ENCODE measurements at places on chromosomes 1 and 21.

- DNase-seq: no peak
These were observed 19.6 kb upstream of the SLC30A1 start for GRCh38 chr1:211598514-211598913.

DNA sequence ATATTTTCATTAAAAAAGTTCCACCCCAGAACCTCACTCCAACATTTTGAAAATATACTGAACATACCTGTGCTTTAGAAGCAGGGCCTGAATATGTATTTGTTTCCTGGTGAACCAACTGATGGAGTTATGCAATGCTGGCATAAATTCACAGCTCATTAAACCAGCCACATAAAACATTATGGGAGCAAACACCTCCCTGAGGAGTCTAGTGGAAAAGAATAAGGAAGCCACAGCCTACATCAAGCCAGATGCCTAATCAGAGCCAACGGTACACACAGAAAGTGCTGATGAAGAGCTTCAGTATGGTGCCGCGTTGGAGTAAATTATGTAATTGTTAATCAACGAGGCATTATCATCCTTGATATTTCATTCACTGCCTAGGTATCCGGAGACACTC, 199.5 kb downstream of the AJAP1 start:
- DNase-seq: no peak

- no peak for DNase-seq
These were observed 43.9 kb downstream of the SKI start for GRCh38 chr1:2271841-2272655.

DNA sequence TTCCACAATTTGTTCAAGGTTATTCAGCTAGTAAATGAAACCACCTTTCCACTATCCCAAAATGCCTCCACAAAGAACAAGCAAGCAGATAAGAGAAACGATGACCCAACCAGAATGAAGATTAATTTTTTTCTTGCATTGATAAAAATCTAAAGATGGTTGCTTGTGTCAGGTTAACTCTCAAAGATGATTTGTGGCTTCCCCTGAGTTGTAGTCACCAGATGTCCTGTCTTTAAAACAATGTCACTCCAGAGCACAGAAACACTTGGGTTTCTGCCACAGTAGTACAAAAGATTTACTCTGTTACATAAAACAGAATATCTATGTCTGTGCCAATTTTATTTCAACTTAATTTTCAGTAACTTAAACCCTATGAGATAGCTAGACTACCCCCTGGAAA, 11.4 kb upstream of the CCDC17 start:
- DNase-seq: no peak

GRCh38 chr1:10803971-10804820, 7.8 kb upstream of the CASZ1 start:
- DNase-seq: no peak

GRCh38 chr1:151371370-151372057, 991 bp downstream of the SELENBP1 start:
- no peak for DNase-seq

DNA sequence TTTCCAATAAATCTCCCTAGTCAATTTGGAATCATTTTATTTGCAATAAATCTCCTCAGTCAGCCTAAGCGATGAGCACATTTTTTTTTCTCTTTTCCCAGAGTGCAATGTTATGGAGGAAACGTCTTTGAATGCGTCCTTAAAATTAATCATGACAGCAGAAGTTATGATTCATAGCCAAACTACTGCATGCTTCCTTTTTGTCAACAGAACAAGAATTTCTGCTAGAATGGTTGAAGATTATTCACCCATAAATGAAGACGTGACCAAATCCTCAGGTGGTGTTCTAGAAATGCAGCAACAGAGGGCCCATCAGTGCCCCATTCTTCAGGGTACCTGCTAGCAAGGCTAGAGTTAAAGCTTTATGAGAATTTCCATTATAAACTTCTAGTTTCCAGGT, 407.9 kb upstream of the PKN2 start:
- DNase-seq: no peak

- no peak for DNase-seq
These were observed 5.9 kb upstream of the KIF17 start for GRCh38 chr1:20723537-20724363.

DNA sequence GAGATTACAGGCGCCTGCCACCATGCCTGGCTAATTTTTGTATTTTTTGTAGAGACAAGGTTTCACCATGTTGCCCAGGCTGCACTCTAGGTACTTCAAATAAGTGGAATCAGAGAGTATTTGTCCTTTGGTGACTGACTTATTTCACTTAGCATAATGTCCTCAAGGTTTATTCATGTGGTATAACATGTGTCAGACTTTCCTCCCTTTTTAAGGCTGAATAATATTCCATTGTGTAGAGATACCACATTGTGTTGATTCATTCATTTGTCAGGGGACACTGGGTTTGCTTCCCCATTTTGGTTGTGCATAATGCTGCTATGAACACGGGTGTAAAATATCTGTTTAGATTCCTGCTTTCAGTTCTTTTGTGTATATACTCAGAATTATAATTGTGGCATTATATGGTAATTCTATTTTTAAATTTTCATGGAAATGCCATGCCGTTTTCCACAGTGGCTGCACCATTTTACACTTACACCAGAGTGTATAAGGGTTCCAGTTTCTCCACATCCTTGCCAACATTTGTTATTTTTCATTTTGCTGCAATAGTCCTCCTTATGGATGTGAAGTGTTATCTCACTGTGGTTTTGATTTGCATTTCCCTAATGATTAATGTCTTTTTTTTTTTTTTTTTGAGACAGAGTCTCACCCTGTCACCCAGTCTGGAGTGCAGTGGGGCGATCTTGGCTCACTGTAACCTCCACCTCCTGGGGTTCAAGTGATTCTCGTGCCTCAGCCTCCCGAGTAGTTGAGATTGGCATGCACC, 35.1 kb downstream of the IL6R start:
- no peak for DNase-seq

- DNase-seq: no peak
These were observed 85.8 kb downstream of the ADARB1 start for GRCh38 chr21:45160198-45160597.

- no peak for DNase-seq
These were observed 408.3 kb downstream of the DSCAM start for GRCh38 chr21:40438616-40439015.

DNA sequence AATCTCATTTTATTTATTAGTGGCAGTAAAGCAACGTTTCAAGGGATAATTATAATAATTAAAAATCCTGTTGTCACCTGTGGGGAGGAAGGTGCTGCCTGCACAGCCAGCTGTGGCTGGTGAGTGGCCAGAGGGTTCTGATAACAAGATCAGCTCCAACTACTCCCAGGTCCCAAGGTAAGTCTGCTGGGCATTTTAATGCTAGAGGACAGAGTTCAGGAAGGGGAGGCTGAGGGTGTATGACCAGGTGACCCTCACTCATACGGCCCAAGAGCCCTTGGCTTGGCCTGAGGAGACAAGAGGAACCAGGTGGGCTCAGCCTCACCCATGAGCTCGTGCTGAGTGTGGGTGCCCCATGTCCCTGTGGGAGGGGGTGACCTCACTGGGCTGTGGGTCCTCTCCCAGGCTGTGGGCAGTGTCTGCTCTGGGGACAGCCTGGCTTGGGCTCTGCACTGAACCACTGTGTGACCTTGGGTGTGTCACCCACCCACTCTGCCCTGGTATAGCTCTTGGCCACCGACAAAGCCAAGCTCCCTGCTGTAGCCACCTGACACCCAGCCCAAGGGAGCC, 223.8 kb downstream of the PTPRU start:
- no peak for DNase-seq

DNA sequence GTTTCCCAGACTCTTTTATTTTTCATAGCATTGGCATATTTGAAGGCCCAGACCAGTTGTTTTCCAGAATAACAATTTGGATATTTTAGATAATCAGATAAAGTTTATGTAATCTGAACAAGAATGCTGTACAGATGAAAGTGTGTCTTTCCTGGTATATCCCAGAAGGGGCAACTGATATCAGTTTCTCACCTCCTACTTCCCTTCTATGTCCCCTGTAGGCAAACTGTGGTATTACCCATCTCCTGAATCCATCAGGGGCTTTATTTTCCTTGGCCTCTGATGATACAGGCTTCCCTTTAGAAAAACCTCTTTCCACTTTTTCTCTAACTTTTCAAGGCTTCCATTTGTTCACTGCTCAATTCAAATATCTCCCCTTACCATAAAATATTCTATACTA, 87.5 kb upstream of the RGS1 start:
- no peak for DNase-seq

GRCh38 chr1:192861860-192862259, 53.0 kb downstream of the RGS2 start:
- DNase-seq: no peak

DNA sequence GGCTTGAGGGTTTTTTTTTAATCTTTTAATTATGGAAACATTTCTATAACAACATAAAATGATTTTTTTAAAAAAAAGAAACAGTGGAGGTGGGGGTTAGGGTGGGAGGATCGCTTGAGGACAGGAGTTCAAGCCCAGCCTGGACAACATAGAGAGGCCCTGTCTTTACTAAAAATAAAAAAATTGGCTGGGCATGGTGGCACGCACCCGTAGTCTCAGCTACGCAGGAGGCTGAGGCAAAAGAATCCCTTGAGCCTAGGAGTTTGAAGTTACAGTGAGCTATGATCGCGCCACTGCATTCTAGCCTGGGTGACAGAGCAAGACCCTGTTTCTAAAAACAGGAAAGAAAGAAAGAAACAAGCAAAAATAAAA, 32.2 kb upstream of the RNF11 start:
- DNase-seq: no peak

GRCh38 chr1:225710804-225711203, 57.9 kb upstream of the ENAH start:
- DNase-seq: no peak

GRCh38 chr1:16162163-16162822, 6.4 kb upstream of the EPHA2 start:
- peak; percentile 58 for DNase-seq

GRCh38 chr1:25598879-25599278, 17.7 kb upstream of the MAN1C1 start:
- DNase-seq: no peak

GRCh38 chr1:232558954-232559353, 71.0 kb downstream of the SIPA1L2 start:
- DNase-seq: no peak

DNA sequence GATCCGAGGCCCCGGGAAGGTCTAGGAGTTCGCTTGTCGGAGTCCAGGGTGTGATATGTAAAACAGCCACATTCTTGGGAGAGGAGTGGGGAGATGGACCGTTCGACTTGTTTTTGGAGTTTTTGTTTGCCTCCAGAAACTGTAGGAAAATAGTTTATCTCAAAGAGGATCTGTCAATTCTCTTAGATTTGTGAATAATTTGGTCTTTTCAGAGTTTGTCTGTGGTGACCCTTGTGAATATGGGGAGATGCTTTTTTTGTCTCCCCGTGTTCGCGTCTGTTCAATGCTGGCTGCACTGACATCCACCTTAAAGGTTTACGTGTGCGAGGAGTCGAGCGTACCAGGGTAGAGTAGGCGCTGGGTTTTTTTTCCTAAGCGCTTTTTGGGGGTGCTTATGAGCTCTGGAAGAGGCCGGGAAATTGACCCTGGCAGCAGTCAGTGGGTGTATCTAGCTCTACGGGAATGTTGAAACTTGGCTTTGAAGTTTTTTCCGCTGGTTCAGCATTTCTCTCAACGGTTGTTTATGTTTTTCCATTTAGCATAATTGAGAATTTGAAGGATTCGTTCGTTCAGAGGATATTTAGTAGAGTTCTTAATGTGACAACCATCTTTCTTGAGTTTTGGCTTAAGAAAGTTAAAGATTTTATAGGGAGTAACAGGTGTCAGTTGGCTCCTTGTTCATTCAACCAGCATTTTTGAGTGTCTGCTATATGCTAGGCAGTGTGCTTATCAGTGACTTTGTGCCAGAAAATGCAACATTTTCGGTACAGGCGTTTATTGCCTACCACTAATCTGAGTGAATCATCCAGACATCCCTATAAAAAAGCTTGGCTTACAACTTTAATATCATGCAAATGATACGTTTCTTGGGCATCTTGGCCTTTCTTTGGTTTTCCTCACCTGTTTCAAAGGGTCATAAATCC, 1.2 kb downstream of the SZRD1 start:
- no peak for DNase-seq

GRCh38 chr1:161989108-161989507, 34.6 kb downstream of the OLFML2B start:
- DNase-seq: no peak

DNA sequence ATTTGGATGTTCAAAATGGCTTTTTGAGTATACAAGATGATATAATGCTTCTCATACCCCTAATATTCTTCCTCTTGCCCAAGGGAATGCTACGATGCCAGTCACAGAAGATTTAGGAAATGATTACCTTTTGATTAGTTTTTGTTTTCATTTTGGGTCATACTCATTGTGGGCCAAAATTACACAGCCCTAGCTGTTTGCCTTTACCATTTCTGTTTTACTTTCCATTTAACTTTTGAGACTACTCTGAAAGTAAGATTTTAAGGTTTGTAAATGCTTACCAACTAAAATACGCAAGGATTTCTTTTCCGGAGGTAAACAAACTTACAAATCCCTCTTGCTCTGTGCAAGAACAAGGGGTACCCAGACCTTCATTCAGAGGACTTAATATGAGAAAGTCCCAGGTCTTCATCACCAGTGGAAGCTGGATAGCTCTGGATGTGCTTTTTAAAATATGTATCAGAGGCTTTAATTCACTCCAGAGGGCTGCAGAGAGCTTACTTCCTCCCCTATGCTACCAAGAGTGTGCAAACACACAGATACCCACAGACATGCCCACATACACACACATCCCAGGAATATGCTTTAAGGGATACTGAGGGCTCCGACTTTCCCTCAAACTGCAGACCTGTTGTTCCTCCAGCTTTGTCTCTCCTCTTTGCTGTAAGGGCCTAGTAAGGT, 631.4 kb downstream of the SMYD3 start:
- no peak for DNase-seq

DNA sequence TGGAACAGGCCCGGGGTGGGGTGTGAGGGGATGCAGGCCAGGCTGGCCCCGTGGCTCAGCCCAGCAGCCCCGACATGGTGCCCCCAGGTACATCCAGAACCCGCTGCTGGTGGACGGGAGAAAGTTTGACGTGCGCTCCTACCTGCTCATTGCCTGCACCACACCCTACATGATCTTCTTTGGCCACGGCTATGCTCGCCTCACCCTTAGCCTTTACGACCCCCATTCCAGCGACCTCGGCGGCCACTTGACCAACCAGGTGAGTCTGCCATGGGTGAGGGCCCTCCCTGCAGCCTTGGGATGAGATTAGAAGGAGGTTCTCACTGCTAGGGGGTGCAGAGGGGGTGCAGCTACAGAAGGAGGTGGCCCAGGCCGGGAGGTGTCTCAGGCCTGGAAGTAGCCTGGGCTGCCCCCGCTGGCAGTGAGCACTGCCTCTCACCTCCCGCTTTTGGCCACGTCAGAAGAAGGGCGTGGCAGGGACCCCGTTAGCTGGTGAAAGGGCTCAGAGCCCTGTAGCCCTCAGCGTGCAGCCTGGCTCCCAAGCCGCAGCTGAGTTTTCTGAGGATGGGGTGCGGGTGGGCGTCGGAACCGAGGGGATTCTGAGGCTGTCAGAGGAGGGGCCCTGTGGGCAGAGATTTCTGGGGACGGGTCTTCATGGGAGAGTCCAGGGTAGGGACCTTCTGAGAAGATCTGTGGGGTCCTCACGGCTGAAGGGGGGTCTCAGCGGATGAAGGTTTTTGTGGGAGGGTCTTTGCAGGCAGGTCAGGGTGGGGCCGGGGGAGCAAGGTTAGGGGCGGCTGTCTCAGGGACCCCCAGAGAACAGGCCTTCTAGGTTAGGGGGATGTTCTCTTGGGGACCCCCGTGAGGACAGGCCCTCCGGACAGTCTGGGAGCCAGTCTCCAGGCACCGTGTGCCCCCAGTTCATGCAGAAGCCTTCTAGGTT, 10.4 kb downstream of the TTLL10 start:
- DNase-seq: no peak

Measured in T-helper 9 cell (primary cell).